ENCODE measurements at places on chromosomes 6 and 20.
A peak's percentile ranks its signal among the peaks of the same experiment; 100 is the strongest.

DNA sequence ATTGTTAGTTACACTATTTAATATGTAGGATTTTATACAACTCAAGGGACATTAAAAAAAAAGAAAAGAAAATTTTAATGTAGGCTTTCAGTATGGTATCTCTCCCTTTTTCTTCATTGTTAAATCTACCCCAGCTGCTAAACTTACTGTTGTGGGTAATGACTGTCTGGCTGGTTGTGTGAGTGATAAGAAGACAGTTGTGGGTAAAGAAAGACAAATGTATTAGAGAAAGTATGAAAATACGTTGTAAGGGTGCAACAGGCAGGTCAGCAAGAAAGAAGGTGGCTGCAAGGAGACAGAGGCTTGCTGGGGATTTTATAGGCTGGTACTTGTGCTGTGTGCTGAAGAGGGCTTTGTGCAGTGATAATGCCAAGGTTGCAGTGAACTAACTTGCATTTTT is 91.4 kb upstream of the FOXO3 start:
- no peak for DNase-seq

DNA sequence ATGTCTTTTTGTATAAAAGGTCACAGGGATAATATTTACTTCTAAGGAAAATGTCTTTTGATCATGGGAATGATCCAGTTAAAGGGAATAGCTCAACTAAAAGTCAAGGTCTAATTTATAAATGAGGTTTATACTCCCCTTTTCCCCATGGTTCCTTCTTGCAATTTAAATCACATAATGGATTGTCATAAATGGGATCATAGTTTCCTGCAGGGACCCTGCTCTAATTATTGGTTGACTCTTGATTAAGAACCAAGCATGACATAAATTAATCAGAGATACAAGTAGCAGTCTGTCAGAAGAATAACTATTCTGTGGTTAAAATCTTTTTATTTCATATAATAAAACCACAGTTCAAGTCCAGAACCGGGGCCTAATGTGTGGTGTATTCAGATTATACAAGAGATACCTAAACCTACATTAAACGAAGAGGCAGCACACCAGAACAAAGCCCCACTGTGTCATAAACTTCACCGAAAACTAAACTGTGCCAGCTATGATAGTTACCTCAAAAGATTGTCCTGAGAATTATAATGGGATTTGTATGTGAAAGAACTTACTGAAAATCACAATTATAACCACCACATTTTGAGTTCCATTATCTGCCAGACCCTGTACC is 43.0 kb upstream of the CD83 start:
- DNase-seq: peak; percentile 3

DNA sequence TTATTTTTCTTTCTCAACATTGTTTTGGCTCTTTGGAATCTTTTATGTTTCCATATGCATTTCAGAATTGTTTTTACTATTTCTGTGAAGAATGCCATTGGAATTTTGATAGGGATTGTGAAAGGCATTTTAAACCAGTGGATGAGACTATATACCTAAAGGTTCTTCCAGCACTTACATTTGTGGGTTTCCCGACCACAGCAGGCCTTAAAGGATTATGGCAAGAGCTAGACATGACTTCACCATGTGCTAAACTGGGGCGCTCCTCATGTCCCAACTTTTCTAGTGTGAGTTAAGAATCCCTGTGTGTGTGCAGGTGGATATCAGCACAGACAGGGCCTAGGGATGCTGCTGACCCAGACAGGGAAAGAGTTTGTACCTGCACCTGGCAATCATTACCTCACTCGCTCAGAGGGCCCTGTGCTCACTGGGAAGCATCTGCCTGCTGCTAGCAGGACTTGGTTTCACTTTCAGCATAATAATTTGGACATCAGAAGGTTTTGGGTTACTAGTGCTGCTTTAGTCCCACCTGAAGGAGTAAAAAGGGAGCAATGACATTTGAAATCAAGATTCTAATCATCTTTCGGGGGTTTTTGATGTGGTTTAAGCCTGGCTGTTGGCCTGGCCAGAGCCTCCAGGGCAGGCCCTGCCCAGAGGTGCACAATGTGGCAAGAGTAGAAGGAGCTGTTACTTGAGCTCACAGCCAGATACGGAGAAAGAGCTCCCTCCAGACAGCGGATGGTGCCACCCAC is 137.1 kb downstream of the CDC5L start:
- no peak for DNase-seq

DNA sequence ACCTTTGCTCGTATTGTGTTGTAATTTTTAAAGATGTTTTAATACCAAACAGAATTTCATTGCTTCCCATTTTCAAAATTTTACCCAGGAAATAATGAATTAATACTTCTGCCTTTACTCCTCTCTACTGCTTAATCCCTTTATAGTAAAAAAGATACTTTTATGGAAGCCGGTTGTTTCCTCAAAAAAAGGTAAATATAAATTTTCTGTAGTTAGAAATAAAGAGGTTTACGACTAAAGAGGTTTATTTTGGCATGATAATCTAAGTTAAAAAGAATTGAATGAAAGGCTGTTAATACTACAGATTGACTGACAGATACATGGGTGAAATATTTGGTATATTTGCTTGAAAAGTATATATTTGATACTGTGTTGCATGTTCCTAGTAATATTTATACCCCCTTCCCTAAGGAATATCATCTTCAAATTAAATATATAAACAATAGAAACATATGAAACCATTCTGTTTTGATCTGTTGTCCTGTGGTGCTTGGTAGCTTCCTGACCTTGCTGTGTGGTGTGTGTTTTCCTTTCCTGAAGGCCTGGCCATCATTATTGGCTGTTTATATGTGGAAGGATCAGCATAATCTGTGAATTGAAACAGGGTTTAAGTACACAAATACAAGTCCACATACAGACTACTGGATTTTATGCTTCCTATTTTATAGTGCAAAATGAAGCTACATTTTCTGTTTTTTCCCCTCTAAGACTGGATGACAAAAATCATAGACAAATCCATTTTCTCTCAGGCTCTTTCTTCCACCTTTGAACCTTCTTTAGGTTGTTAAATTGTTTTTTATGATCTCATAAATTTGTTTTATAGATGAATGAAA is 2.3 kb downstream of the LIN28B start:
- no peak for DNase-seq

- no peak for DNase-seq
Observed at GRCh38 chr6:69578361-69578890, 218.4 kb downstream of the LMBRD1 start.

All from central memory CD4-positive, alpha-beta T cell (primary cell).